Activated CD4-positive, alpha-beta T cell treated with anti-CD3 and anti-CD28 coated beads, Interleukin-2, Interleukin-6, amounts not matched to agents 100 ng/mL and 50 ng/mL, durations not matched to agents 16 hours and 8 hours (primary cell): ENCODE measurements at places on chromosomes 12 and 14.

GRCh38 chr12:106282457-106283097 is 20.0 kb upstream of the TCP11L2 start:
- peak; percentile 65 for DNase-seq

- no peak for DNase-seq
Measured at GRCh38 chr12:108360487-108360886, 21.4 kb upstream of the CMKLR1 start.

DNA sequence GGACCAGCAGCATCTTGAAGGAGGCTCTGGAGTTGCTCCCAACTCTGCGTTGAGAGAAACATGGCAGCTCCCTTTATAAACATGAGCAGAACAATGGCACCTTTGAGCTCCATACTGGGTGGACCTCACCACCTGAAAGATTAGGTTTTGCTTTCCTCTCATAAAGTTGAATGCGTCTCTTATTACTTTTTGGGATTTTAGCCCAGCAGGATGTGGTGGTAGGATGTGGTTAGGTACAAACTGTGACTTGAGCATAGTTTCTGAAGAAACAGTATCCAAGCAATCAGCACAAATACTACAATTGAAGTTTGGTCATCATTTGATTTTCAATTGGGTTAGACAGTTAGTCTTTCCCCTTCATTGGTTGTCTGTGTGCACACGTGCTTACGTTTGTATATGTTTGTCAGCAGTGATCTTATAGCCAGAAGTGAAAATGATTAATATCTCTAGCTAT is at the start of gene PRR4:
PRR4 (minus strand) TSS at position 51 of the 454 bp plus-strand sequence; CDS start at position 13, 38 bp downstream.
- DNase-seq = peak; percentile 13

DNA sequence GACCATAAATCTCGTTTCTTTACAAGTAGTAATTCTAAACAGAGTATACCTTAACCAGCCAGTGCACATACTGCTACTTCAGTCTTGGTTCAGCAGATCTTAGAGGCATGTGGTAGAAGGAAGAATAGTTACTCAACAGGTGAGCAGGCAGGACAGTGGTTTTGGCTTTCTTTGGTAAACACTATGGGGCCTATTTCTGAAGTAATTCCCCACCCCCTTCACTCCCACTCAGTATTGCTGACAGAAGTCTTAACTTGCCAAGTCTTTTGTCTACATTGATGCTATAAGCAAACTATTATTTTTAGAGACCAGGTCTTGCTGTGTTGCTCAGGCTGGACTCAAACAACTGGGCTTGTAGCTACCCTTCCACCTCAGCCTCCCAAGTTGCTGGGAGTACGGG is 68.5 kb downstream of the FBXO34 start:
- DNase-seq = peak; percentile 53

GRCh38 chr12:132824053-132824452 is 4.6 kb downstream of the GOLGA3 start:
- no peak for DNase-seq

GRCh38 chr12:132030367-132031038 is 80.8 kb downstream of the EP400 start:
- no peak for DNase-seq

DNA sequence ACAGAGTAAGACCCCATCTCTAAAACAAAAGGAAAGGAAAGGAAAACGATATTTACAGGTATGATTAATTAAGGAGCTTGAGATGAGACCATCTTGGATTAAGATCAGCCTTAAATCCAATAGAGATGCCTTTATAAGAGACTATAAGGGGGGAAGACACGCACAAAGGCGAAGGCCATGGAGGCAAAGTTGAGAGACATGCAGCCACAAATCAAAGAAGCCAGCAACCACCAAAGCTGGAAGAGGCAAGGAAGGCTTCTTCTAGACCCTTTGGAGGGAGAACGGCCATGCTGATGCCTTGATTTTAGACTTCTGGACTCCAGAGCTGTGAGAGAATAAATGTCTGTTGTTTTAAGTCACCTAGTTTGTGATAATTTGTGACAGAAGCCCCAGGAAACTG is 39.6 kb upstream of the MED13L start:
- DNase-seq = no peak
